ENCODE measurements at places on chromosomes 3 and 15. TPM values are rescaled to one million over a fixed set of nuclear protein-coding genes. Genes with fewer than 3 reads are reported as not detected.

DNA sequence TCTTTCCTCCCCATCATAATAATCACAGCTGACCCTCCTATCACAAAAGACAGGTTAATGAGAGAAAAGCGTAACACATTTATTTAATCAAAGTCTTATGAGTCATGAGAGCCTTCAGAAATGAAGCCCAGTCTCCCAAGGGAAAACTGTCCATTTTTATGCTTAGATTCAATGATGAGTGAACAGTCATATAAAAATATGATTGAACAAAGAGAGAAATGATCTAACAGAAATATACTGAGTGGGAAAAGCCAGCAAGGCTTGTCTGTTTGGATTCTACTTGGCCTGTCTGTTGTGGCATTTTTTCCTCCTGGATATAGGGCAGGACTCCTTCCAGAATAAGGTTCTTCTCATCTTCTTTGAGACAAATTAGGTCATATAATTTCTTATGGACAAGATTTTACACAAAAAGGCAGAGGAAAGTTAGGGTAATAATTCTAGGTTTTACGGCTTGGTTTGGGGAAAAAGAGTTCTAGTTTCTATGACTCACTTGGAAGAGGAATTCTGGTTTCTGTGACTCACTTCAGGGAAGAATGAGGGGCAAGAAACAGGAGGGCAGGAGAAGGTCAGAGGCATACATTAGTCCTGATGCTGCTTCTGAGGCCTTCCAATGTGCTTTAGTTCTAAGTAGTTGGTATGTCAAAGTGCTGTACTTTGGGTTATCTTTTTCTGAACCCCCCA lies 534.2 kb downstream of the ZIC1 start:
- no peak for DNase-seq

SI gene
- total RNA-seq, result not detected

GOLGA8H gene
- total RNA-seq, result not detected

DNA sequence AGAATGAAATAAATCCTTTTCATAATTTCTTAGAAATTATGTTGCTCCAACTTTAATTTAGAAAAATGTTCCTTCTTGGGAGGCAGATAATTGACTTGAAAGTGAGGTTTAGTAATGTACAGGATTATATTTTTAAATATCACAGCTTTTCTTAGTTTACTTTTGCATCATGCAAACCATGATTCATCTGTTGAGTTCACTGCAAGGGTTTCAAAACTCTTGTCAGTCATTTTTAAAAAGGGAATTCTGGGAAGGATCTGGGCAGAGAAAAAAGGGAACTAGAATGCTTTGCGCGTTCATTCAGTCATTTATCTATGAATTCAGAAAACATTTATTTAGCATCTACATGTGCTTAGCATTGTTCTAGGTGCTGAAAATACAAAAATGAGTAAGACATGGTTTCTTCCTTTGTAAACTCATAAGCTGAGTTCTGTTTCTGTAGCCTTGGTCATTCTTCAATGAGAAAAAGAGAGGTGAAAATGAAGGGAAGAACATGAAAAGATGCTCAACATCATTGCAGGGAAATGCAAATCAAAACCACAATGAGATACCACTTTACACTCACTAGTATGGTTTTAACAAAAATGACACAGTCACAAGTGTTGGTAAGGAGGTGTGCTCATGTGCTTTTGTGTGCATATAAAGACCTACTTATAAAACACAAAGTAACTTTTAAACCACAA lies 209.1 kb downstream of the NR1D2 start:
- DNase-seq, result no peak

- DNase-seq, result no peak
Measured at GRCh38 chr3:47283193-47283537, 421 bp downstream of the KLHL18 start.

SYNPR gene
- total RNA-seq, result not detected

GRCh38 chr3:50436114-50436674 lies 67.2 kb downstream of the CACNA2D2 start:
- peak; percentile 74 for DNase-seq

- DNase-seq, result no peak
Measured at GRCh38 chr3:147937891-147938290, 528.7 kb downstream of the ZIC1 start.

GOLIM4 gene
- total RNA-seq, result 0.66 TPM

GRCh38 chr3:45475145-45475544 lies 86.8 kb downstream of the LARS2 start:
- DNase-seq, result no peak

GRCh38 chr3:155809181-155809580 lies 3.1 kb upstream of the C3orf33 start:
- no peak for DNase-seq
